ENCODE measurements at places on chromosomes 16 and 17. TPM values are rescaled to one million over a fixed set of nuclear protein-coding genes. Genes with fewer than 3 reads are reported as not detected.

DNA sequence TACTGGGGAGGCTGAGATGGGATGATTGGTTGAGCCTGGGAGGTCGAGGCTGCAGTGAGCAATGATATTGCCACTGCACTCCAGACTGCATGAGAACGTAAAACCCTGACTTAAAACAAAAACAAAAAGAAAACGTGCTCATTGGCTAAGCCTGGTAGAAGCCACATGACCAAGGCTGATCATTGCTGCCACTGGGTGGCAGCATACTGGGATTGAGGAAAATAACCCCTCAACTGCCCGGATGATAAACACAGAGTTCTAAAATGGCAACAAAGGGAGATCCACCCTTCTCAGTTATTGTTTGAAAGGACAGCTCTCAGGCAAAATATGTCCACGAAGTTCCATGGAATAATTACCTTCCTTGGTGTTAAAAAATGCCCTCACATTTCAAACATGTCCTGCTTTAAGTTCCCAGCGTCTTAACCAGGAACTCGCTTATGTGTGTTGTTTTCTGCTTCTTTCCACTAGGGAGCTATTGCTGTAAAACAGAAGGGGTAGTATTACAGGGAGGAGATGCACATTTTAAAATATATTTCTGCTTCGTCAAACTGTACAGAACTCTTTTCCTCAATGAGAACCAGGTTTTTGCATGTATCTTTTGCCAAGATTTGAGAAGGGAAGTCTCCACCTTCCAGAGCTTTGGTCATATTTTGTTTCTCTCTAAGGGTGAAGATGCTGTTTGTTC is 675.3 kb downstream of the MAF start:
- no peak for DNase-seq

GRCh38 chr17:19975601-19976000 is 2.0 kb downstream of the AKAP10 start:
- DNase-seq, result no peak

- no peak for DNase-seq
These were observed 26.4 kb upstream of the RPL38 start for GRCh38 chr17:74177018-74177450.

The FOXC2 gene
- 0.45 TPM for total RNA-seq

DNA sequence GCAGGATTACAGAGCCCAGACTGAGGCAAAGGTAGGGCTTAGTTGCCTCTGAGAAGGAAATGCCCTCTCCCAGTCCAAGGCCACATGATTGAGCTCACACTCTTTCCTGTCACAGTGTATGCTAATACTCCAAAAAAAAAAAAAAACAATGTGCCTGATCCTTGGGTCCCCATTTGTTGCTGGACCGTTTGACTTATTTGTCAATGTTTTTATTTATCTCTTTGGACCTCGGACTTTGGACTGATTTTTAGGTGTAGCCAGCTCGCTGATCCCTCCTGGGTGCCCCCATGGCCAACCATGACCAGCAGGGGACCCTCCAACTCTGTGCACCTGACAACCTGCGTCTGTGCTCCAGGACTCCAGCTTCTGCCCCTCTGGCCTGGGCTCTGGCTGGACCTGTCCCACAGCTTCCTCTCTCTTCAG is 622 bp upstream of the CCL16 start:
- no peak for DNase-seq

- no peak for DNase-seq
These were observed 11.6 kb downstream of the KRT33A start for GRCh38 chr17:41338961-41339485.

GRCh38 chr17:10698096-10698818 is 863 bp downstream of the ADPRM start:
- peak; percentile 40 for DNase-seq

DNA sequence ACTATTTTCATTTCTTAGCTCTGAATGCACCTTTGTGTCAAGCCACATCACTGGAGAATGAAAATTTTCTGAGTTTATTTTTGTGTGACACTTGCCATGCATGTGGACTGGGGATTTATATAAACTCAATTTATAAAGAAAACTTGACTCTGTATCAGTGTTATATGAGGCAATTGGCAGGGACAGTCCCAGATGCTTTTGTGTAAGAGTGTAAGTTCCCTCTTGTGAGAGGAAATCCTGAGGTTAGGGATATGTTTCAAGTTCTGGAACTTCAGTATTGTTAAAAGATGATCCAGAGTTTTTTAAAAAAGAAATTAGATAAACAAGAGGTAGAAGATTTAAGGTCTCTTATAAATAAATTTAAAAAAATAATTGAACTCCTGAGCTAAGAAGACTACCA is 10.9 kb upstream of the CCL8 start:
- DNase-seq, result no peak

- DNase-seq, result peak; percentile 66
These were observed 175.8 kb upstream of the MAF start for GRCh38 chr16:79776243-79776847.

DNA sequence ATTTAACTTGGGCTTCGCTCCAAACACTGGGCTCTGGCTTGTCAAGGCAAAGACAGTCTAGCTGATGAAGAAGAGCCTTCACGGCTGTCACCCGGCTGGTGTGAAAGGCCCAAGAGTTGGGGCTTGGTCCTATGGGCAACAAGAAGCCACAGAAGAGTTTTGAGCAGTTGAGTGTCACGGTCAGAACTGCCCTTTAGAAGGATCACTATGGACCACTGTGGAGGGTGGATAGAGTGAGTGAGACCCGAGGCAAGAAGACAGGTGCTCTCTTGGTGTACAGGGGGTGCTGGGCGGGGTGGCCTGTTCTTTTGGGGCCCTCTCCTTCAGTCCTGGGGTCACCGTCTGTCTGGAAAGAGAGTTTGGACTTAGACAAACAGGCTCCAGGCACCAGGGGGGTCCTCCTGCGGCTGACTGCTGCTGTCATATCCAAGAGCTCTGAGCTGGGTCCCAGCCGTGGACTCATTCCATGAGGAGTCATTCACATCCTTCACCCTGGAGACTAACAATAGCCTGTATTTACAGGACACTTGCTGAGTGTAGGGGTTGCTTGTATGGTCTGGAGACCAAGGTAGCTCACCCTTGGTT is 2.4 kb downstream of the PIMREG start:
- no peak for DNase-seq
